ENCODE measurements at places on chromosomes 12 and 14. TPM values are rescaled to one million over a fixed set of nuclear protein-coding genes. Genes with fewer than 3 reads are reported as not detected.

The LHX5 gene
- total RNA-seq: not detected

The CIROP gene
- total RNA-seq: 0.25 TPM

The TRHDE gene
- 87.2 TPM for total RNA-seq

The NANOG gene
- not detected for total RNA-seq

The CPSF2 gene
- 76.7 TPM for total RNA-seq

The PSMA6 gene
- 202 TPM for total RNA-seq

The HOXC11 gene
- total RNA-seq: not detected

The ESR2 gene
- total RNA-seq: 0.11 TPM

Measured in uterine smooth muscle cell (primary cell).